ENCODE measurements at places on chromosomes 6 and 20. TPM values are rescaled to one million over a fixed set of nuclear protein-coding genes. Genes with fewer than 3 reads are reported as not detected.

- no peak for DNase-seq
Observed at GRCh38 chr20:24819331-24819965, 129.6 kb upstream of the CST7 start.

DNA sequence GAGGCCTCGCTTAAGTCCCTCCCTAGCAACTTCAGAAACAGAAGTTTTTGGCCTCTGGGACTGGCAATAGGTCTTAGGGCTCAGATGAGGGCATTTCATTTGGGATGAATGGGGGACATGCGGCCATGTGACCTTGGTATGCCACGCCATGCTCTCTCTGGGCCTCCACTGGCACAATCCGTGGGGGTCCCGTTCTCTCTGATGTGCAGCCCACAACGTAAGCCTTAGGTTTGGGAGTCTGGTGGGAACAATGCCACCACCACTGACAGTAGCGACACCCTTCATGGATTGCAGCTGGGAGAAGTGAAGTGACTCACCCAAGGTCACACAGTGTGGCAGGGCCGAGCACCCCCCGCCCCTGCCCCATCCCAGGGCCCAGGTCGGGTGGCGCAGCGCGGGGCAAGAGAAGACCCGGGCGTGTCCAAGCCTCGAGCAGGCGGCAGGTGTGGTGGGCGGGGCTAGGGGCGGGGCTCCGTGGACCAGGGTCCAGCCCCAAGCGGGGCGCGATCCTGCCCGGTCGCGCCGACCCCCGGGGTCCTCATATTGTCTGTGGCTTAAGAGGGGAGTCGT, 864 bp upstream of the CEBPB start:
- DNase-seq = no peak

DNA sequence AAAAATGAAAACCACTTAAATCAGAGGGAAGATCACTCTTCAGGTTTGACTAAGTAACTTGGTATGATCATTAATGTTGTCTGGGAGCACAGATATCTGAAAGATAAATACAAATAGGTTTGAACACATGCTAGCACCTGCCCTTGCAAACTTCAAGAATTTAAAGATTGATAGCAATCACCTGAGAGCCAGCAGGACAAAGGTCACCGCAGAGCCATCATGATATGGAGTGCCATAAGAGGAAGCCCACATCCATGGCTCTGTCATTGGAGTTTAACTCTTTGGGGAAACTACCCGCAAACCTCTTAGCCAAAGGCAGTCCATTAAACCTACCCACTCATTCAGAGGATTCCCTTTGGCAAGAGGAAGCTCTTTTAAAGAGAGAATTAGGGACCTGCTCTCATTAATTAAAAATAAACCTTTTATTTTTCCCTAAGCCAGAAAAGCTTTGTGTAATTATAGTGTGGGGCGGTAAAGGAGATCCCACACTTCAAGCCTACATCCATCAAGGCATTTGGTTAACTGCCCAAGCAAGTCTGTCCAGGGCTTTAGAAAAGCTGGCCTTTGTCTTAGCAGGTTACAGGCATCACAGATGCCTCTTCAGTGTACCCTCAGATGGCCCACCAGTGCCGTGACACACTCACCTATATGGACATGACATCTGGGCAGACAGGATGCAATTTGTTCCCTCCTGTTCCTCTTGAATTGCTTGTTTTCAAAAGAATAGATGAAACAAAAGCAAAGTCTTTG, 73.0 kb downstream of the SASH1 start:
- DNase-seq = no peak

GRCh38 chr6:168130168-168130696, 51.2 kb upstream of the FRMD1 start:
- no peak for DNase-seq

DNA sequence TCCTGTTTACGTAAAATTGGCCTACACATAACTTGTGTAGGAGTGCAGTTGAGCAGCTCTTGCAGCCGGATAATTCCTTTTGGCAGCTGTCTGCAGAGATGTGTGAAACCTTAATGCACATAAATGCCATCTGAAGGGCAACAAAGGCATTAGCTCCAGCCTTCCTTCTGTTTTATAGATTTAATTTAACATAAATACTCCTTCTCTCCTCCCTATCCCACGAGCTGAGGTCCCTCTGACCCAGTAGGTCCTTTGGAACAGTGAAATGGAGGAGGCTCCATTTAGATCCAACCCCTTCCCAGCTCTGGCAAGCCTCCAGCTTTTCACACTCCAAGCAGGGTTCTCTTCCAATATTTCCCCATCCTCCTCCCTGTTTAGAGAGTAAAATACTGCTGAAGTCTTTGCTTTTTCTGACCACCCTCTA, 6.5 kb downstream of the PLEKHG1 start:
- DNase-seq = no peak

- no peak for DNase-seq
Observed at GRCh38 chr6:138215093-138215782, 3.1 kb downstream of the PBOV1 start.

DNA sequence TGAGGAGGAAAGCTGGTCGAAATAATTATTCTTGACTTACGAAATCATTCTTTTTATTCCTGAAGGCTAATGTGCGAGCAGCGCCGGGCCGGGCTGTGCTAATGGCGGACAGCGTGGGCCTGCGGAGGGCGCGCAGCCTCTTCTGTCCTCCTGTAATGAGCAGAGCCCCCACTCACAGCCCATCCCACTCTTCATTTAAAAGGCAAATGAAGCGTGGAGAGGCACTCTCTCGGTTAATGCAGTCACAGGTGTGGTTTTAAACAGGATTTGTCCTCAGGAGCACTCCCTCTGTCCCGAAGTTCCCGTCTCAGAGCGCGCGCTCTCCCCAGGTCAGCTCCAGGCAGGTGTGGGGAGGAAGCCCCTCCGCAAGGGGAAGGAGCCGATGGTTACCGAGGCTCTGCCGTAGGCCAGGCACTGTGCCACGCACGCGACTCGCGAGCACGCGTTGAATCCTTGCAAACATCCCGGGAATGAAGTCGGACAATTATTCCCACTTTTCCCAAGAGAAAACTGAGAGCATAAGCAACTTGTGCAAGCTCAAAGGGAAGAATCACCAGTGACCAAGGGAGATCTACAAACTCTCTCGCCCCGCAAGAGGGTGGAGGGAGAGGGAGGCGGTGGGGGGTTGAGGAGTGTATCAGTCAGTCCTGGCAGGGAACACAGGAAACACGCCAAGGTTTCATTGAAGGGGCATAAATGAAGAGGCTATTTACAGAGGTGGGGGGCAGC, 35.5 kb upstream of the ZFAND3 start:
- no peak for DNase-seq

- DNase-seq = no peak
Observed at GRCh38 chr6:110270165-110270564, 88.0 kb downstream of the METTL24 start.

DNA sequence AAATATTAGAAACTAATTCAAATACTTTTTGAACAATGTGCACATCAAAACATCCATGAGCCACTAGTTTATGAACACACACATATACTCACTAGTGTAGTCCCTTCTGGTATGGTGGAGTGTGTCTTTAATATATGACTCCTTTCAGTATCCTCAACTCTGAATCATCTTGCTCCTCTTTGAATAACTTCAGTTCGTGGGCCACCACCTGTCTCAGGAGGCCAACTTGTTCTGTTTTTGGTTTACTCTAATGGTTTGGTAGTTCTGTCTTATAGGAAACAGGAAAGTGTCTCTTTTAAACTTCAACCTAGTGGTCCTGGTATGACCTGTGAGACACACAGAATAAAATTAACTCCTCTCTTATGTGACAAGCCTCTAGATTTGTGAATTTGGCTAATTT, 55.6 kb downstream of the ZNF292 start:
- no peak for DNase-seq

DNA sequence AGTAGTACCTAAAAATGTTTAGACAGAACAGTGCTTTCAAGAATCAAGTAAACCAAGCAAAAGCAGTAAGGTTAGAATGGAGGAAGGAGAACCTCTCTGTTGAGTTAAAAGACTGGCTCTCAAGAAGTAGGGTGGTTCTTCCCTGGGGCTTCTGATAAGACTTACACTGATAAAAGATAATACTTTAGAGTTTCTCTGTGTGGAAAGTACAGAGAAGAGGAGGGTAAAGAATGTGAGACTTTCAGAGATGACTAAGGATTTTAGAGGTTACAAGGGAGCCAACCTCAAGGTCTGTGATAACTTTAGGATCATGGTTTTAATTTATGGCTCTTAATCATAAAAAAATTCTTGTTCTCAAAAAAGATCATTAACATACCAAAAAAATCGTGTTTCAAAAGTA, 30.9 kb upstream of the ALDH8A1 start:
- no peak for DNase-seq

GRCh38 chr20:62355516-62355877, 11.6 kb downstream of the LAMA5 start:
- no peak for DNase-seq

GRCh38 chr20:7257692-7258466, 490.4 kb downstream of the BMP2 start:
- DNase-seq = no peak

DNA sequence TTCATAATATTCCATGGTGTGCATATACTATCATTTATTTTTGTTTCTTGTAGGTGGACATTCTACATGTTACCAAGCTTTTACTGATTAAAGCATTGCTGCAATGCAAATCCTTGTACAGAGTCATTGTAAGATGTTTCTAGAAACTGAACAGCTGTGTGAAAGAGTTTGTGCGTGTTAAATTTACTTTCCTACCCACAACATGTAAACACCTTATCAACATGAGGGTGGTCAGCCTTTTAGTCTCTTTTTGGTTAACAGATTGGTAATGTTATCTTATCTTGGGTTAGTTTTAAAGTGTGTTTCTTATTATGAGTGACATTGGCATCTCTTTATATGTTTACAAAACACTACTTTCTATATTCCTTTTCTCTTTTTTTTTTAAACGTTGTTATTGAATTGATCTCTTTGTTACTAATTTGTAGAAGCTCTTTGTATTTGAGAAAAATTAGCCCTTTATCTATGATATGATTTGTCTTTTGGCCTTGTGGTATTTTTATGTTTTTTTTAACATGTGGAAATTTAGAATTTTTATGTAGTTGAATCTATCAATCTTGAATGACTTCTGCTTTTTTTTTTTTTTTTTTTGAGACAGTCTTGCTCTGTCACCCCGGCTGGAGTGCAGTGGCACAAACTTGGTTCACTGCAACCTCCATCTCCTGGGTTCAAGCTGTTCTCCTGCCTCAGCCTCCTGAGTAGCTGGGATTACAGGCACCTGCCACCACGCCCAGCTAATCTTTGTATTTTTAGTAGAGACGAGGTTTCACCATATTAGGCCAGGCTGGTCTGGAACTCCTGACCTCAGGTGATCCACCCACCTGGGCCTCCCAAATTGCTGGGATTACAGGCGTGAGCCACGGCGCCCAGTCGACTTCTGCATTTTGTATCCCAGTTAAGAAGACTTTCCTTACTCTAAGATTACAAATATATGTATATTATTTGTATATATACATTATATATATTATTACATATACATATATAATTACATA, 112.1 kb downstream of the TCP11 start:
- no peak for DNase-seq

GRCh38 chr6:7891078-7891872, 19.3 kb downstream of the TXNDC5 start:
- no peak for DNase-seq

DNA sequence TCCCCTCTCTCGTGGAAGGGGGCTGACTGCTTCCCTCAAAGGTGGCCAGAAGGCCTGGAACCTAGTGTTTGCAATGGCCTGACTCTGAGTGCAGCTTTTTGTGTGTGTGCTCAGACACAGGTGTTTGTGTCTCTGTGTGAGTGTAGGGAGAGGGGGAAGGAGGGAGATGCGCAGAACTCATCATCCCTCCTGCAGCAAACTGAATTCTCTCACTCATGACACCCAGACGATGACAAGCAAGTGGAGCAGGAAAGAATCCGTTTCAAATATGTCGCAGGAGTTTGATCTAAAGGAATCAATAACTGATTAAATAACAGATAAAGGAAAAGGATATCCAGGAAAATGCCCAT, 101.4 kb downstream of the TNFAIP3 start:
- DNase-seq = no peak

DNA sequence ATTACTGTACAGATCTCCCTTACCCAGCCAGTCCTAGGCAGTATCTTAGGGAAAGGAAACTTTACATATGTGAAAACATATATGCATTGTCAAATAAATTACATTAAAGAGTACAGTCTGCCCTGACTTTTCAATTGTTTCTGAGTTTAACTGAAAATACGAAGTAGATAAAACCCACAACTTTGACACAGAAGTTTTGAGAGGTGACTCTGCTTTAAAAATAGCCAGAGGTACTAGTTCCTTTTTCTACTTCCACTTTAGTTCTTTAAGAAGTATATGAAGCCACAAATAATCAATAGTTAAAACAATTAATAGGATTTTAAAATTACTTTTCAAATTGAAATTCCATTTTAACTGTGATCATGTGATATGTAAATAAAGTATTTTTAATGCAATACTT, 62.9 kb downstream of the BMP5 start:
- no peak for DNase-seq

DNA sequence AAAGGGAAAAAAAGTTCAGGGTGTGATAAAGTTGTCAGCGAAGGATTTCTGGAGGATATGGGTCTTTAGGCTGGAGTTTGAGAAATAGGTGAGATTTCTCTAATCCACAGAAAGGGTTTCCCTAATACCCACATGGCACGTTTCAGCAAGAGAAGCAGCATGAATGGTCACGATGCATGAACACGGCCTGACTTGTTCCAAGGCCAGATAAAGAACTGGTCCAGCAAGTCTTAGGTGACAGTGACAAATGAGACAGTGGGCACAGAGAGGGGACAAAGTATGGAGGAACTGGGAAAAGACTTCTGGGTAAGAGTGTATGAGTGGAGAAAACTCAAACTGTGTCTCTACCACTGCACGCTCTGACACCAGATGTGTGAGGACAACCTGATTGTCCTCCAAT, 262.0 kb upstream of the FOXQ1 start:
- peak; percentile 40 for DNase-seq

DNA sequence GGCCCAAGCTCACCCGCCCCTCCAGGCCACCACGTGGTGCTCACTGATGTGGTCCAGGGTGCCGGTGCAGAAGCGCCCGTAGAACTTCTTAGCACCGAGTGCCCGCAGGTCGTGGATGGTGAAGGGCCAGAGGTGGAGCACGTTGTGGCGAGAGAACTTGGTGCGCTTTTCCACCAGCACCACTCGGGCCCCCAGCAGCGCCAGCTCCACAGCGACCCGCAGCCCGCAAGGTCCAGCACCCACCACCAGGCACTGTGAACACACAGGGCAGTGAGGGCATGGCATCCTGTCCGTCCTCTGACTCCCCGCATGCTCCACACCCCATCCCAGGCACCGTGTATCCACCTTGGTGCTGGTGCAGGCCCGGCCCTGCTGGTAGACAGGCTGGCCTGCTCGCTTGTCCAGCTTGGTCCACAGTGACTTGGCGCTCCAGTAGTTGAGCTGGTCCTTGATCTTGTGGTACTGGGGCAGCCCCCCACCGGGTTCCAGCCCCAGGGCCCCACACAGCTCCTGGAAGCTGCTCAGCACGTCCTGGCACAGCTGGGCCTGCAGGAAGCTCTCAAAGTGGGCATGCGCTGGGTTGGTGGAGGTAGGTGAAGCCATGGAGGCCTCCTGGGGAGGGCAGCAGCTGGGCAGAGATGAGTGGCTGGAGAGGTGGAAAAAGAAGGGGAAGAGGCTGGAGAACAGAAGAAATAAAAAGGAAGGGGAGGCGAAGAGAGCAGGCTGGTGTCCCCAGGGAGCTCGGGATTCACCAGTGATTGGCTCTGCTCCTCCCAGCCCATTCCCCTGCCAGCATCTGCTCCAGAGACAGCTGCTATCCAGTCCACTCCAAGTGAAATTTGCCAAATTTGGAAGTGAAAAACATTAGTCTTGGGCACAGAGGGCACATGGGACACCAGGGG, 1.7 kb downstream of the MICAL1 start:
- DNase-seq = no peak

Gene SYCP2
- polyA plus RNA-seq = 7.5 TPM

Gene TINAG
- polyA plus RNA-seq = 27.2 TPM

Gene CTCFL
- 4.5 TPM for polyA plus RNA-seq

Gene OXT
- polyA plus RNA-seq = 0.54 TPM

Gene SNRPB
- polyA plus RNA-seq = 145 TPM
